ENCODE measurements at places on chromosomes 13 and 19.
A peak's percentile ranks its signal among the peaks of the same experiment; 100 is the strongest.

DNA sequence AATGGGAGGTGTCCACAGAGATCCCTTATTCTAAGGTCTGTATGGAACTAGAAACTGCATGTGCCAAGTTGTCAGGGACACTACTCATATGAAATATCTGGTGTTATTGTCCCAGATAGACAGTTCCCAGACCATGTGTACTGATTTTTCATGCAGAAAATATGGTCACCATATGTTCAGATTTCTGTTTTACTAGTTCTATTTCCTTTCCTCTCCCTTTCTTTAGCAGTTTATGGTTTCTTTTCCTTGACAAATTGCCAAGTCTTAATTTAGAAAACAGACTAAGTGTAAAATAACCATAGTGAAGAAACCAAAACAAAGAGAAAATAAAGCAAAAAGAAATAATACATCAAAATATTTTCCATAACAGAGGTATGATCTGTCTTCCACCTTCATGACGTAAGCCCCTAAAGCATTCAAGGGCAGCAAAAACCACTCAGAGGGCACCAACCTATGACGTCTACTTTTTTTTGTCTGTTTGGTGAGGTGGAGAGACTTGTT lies 248.5 kb downstream of the KCTD12 start:
- DNase-seq: no peak

- no peak for DNase-seq
These were observed 5.5 kb upstream of the ADAMTS10 start for GRCh38 chr19:8615813-8616596.

DNA sequence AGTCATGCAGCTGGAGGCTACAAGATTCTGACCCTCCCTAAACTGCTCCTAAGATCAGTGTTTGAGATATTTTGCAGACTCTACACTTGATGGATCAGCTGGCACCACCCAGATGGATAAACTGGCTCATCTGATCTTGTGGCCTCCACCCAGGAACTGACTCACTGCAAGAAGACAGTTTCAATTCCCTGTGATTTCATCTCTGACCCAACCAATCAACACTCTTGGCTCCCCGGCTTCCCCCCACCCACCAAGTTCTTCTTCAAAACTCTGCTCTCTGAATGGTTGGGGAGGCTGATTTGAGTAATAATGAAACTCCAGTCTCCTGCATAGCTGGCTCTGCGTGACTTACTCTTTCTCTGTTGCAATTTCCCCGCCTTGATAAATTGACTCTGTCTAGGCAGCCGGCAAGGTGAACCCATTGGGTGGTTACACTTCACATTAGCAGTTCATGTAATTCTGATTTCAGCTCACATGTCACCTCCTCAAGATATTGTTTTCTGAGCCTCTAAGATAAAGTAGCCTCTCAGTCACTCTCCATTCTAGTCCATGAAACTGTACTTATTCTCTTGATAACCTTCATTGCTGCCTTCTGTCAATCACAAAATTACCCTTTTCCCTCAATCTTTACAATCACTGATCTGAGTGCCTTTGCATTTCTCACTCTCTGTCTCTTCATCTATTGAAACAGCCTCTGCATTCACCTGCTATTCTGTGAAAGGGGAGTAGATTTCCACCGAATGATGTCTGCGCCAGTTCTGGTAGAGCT lies 9.9 kb upstream of the FPR3 start:
- no peak for DNase-seq

DNA sequence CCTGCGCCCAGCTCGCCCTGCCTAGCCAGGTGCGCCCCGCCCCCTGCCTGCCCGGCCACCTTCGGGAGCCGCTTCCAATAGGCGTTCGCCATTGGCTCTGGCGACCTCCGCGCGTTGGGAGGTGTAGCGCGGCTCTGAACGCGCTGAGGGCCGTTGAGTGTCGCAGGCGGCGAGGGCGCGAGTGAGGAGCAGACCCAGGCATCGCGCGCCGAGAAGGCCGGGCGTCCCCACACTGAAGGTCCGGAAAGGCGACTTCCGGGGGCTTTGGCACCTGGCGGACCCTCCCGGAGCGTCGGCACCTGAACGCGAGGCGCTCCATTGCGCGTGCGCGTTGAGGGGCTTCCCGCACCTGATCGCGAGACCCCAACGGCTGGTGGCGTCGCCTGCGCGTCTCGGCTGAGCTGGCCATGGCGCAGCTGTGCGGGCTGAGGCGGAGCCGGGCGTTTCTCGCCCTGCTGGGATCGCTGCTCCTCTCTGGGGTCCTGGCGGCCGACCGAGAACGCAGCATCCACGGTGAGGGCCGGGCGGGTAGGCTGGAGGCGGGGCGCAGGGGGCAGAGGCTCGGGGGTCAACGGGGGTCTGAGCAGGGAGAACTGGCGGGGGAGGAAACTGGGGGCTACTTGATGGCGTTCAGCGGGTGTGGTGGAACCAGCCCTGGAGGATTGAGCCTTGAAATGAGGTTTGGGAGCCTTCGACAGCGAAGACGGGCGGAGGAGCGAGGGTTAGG lies at the start of gene SPINT2:
Gene SPINT2 (plus strand): TSS at position 88 of the 727 bp plus-strand sequence. CDS start 320 bp downstream, at position 408.
- DNase-seq: peak; percentile 63

DNA sequence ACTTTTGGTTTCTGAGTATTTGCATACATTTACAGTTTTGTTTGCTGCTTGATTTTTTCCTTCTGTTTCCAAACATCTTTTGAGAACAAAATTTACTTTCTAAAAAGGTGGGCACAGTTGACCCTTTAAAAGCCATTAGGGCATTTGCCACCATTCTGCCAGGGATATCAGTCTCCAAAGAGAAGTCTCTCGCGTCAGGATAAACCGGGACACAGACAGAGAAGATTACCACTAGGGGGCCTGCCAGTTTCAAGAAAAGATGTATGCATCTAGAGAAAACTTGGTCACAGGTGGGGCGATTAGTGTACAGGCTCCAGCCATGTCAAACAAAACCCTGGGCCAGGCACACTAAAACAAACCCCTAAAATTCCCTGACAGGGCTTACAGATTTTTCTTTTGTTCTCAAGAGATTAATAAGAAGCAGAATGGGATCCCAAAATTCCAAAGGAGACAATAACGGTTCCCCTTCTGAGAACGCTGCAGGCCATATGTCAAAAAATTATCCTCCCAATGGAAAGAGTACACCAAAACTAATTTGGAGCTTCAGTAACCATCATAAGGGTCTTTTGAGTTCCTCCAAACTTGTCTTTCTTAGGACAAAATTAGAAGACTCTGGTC lies 10.7 kb upstream of the PABPC3 start:
- DNase-seq: no peak

DNA sequence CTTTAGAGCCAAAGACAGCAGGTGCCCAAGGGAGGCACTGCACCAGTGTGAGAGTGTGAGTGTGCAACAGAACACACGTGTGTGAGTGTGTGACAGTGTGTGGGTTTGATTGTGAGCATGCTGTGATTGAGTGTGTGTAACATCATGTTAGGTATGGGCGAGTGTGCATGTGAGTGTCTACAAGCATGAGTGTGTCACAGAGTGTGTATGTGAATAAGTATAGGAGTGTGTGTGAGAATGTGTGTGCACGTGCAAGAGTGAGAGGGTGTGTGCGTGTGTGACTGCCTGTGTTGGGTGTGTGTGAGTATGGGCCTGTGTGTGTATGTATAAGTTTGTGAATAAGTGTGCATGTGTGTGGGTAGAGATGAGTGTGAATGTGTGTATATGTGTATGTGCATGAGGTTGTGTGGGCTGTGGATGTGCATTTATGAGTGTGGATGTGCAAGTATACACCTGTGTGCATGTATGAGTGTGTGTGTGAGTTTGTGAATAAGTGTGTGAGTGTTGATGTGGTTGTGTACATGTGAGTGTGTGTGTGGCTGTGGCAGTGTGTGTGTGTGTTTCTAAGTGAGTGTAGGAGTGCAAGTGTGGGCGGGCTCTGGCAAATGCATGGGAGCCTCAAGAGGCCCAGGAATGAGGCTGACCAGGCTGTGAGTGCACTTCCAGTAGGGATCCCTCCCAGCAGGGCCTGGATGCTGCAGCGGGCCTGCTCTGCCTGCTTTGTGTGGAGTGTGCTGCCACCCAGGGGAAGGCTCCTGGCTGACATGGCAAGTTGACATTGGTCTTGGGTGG lies 198.4 kb downstream of the COL4A1 start:
- DNase-seq: no peak

DNA sequence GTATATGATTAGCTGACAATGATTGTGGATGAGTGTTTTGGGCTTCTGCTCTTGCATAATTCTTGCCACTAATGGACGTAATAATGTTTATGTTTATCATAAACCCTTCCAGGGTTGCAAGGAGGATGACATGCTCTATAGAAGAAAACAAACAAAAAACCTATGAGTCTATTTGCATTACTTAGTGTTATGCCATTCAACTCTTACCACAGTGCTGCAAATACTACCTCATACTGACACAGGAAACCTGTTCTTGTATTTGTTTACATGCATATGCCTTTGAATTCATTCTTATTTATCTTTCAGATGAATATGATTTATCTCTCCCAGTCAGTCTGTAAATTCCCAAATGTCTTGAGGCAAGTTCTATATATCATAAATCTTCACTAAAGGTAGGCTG lies 39.6 kb upstream of the FREM2 start:
- no peak for DNase-seq

Measured in NCI-H2081 treated with DMSO at 0.1 percent for 48 hours (cell line).